ENCODE measurements at places on chromosomes 6 and 20.

- no peak for DNase-seq
These were observed 139.6 kb upstream of the NOX3 start for GRCh38 chr6:155595284-155595683.

- no peak for DNase-seq
These were observed 39.8 kb downstream of the TTLL9 start for GRCh38 chr20:31910071-31910803.

DNA sequence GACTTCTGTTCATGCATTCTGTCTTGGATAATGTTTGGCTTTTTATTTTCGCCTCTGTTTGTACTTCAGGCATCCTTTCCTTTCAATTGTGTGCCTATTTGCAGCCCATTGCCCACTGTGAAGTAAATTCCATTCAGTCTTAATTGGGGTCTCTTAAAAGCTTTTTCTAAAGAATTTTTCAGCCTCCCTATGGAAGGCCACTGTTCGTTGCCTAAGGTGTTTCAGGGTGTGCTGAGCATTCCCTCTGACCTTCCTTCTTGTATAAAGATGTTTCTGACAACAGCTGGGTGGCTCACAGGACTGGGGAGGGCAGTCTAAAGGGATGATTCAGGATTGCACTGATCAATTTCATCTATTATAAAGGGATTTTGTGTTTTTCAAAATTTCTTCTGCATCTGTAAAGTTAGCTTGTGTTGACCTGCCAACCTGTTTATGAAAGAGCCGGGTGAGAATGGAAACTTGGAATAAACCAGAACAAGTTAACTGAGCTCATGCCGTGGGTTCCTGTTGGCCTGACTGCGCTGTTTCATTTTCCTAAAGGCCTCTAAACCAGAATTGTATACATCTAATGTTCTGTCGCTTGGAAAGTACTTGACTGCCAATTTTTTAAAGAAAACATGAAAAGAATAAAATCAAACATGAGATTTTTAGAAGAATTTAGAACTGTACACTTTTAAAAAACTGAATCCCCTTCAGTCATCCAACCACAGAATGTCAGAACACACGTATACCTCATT, 14.3 kb downstream of the PHACTR2 start:
- DNase-seq = no peak

DNA sequence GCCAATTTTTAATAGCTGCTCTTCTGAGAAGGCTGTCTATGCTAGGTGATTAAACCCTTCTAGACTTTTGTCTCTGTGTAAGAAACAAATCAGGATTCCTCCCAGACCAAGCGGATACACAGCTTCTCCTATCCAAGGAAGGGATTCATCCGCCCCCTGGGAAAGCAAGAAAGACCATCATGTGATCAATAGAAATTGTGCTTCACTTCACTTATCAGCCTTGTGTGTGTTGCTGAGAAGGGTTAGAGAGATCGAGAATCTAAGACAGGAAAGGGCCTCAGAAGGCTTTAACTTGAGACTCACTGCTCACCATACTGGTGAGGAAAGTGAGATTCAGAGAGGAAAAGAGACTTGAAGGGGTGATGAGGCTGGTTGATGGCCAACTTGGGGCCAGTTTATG, 1.5 kb downstream of the ABCC10 start:
- no peak for DNase-seq

GRCh38 chr20:1816384-1817381, 78.5 kb upstream of the SIRPA start:
- DNase-seq = no peak

Measured in GF-D8 (cell line).